CD4-positive, alpha-beta T cell treated with Interleukin-6 at 100 ng/mL for 8 hours (primary cell): ENCODE measurements at places on chromosomes 5 and 9.

- DNase-seq: no peak
These were observed 32.1 kb downstream of the KCTD16 start for GRCh38 chr5:144202726-144203125.

DNA sequence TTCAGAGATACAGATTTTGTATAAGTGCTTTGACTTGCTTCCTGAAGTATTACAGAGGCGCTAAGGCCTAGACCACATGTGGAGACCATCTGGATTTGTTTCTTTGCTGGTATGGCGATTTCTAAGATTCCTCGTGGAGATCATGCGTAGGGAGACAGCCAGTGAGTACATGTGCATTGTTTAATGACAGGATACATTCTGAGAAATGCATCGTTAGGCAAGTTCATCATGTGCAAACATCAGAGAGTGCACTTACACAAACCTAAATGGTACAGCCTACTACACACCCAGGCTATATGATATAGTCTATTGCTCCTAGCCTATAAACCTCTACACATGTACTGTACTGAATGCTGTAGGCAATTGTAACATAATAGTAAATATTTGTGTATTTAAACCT lies 16.5 kb upstream of the CEP120 start:
- no peak for DNase-seq

GRCh38 chr9:32941701-32942100 lies 59.7 kb downstream of the APTX start:
- DNase-seq: no peak

GRCh38 chr5:38925154-38925925 lies 79.5 kb downstream of the OSMR start:
- DNase-seq: no peak

DNA sequence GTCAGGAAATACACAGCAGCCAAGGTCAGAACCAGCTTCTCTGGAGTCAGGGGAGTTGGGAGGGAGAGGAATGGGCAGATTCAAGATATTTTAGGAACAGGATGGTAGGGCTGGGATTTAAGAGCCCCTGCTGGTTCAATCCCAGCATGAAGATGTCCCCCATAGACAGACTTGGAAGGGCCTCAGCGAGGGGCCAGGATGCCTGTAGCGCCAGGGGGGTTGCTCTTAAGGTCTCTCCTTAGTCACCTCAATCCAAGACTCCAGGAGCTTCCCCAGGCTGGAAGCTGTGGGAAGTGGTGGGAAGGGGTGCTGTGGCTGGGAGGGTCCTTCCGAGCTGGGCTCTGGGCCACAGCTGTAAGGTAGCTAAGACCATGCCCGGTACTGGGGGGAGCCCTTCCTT lies 8.1 kb upstream of the TSPAN17 start:
- DNase-seq: no peak

DNA sequence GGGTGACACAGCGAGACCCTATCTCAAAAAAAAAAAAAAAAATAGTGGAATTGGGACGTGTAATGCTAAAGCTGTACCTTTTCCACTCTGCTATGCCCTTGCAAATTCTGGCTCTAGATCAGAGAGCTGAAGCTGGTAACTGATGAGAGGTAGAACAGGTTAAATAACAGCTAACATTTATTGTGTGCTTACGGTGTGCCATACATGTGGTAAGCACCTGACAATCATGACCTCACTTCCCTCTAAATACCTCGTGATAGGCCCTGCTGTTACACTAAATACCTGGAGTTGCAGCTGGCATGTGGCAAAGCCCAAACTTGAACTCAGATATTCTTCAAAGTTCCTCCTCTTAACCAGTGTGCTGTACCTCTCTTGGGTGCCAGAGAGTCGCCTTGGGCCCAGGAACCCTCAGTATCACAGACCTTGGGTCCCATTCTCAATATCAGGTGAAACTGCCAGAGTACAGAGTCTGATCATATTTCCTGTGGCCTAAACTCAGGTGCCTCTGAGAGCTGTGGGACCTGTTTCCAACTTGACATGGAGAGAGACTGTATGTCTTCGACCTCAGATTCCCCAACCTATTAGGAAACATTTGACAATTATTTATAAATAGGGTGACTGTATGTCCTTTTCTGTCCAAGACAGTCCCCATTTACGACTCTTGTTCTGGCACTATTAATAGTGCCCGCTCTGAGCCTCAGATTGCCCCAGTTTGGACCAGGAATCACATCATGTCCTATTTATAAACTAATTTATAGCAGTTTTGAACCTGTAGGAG lies 4.8 kb downstream of the ARL10 start:
- DNase-seq: no peak

GRCh38 chr5:169350016-169350415 lies 49.1 kb upstream of the SLIT3 start:
- no peak for DNase-seq

DNA sequence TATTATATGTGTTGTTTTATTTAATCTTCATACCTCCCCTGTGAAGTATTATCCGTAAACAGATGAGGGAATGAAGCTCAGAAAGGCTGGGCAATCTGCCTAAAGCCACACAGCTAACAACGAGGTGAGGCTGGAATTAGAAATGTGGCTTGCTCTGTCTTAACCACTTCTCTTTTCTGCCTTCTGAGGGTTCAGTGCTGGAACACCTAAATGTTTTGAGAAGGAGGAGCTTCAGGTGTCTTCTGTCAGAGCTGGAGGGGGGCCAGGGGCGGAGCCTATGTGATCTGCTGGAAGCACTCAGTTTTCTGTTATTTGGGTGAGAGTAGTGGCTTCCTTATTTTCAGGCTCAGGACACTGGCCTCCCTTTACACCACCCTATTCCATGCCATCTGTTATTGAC lies 35.0 kb upstream of the ARAP3 start:
- no peak for DNase-seq

DNA sequence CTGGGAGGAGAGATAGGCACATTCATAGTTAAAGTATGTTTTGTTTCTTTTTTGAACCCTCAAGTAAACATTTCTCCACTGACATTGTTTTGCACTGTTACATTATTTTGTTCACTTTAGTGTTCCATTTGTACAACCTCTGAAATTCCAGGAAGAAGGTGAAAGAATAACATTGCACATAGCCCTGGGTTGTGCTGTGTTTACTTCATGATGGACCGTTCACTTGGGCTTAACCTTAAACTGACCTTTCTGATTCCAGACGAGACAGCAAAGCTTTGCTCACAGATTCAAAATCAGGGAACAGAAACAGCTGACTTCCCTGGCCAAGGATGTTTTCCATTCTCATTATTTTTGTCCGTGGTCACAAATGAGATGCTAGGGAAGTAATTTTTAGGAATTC lies 42.8 kb upstream of the GDNF start:
- DNase-seq: no peak

DNA sequence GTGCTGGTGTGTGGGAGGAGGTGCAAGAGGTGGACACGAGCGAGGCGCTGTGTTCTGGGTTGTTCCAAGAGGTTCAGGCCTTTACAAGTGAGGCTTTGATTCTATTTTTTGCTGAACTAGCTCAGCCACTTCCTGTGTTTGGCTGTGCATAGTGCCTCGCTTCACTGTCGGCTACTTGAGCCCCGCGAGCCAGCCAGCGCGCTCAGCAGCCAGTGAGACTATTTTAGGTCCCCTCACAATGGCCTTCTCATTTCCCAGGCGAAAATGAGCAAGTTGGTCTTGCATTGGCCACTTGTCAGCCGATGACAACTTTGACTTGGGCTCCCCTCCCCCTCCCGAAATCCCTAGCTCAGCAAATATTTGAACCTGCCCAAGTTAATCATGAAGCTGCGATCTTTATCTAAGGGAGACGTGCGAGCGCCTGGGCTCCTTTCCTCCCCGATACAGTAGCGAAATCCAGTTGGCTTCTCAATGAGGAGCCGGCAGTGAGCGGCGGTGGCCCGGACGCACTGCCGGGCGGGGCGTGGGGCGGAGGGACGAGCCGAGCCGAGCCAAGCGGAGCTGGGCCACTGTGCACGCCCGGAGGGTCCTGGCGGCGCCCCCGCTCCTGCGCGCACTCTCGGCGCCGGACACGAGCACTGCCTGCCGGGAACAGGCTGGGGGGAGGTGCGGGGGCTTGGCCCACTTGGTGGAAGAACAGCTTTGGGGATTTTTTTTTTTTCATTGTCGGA lies 72.6 kb downstream of the PIK3R1 start:
- DNase-seq: peak; percentile 54

GRCh38 chr9:18526685-18527084 lies 52.7 kb downstream of the ADAMTSL1 start:
- no peak for DNase-seq

GRCh38 chr9:76580820-76581219 lies 121.8 kb downstream of the GCNT1 start:
- no peak for DNase-seq

DNA sequence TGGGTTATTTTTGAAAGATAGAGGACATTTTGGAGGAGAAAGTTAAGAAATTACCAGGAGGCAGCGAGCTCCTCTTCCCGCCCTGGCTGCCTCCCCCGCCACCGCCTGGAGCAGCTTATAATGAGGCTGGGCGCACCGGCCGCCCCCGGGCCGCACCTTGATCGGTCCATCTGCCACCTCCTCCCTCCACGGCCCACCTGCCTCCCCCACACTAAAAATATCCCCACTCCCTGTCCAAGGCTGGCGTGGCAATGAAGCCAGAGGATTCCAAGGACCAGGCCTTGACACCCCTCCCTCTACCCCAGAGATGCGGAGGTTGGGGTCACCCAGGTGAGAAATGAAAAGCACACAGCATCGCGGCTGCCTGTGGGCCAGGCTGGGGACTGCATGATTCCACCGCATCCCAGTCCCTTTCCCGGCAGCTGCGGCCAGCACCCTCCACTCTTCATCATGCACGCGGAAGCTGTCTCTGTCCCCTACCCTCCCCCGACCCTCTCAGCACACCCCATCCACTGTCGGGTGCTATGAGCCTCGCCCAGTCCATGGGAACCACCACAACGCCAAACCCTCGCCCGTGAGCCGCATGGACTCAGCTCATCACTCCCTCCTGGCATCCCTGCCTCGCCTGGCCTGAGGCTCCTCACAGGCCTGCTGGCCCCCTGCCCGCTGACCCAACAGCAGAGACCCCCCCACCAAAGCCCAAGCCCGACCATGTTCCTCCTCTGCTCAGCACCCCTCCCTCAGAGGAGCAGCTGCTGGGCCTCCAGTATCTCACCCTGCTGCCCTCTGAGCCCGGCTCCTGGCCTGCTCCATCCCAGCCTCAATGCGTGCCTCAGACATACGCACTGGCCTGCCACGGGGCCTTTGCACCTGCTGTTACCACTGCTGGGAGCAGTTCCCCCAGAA lies 50.0 kb downstream of the SARDH start:
- DNase-seq: no peak

- no peak for DNase-seq
These were observed 429.9 kb downstream of the NR2F1-AS1 start for GRCh38 chr5:93151121-93151520.

DNA sequence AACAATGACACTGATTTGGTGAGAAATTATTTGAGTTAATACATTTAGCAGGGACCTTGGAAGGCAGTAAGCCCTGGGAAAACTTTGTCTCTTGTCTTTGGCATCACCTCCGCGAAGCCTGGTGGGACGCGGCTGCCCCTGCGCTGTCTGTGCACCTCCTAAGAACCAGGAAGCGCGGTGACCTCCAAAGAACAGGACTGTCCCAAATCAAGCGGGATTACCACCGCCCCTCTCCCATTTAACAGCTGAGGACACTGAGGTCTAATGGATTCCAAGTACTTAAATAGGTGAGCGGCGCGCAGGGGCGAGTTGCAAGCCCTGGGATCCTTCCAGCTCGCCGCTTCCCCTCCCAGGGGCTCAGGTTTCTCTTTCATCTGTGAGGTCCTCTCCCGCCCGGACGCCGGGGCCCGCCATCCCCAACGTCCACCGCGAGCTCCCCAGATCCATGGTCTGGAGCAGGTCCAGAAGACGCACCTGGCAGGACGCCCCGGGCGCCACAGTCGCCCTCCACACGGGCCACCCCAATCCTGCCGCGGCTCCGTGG lies 432 bp downstream of the STARD4 start:
- DNase-seq: no peak

DNA sequence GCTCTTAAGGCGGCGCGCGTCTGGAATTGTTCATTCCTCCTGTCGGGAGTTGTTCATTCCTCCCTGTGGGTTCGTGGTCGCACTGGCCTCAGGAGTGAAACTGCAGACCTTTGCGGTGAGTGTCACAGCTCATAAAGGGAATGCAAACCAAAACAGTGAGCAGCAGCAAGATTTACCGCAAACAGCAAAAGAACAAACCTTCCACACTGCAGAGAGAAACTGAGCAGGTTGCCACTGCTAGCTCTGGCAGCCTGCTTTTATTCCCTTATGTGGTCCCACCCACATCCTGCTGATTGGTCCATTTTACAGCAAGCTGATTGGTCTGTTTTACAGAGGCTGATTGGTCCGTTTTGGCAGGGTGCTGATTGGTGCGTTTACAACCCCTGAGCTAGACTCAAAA lies 1365.3 kb upstream of the WWC1 start:
- DNase-seq: no peak

- DNase-seq: no peak
These were observed 51.3 kb upstream of the GADD45G start for GRCh38 chr9:89553451-89554010.

DNA sequence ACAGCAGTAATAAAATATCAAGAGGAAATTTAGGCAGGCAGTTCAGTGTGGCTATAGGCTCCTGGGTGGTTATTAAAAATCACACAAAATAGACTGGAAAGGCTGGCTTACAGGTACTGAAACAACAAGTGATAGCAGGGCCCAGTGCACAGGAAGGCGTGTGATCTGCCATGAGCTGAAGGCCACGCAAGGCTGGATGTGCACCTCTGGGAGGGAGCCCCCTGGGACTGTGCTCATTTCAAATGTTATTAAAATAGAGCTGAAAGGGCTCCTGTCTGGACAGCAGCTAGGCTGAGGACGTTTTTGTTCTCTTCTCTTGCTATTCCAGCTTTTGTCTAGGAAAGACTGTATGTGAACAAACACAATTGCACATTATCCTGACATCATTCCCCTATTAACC lies 324.3 kb upstream of the RFX3 start:
- DNase-seq: no peak

DNA sequence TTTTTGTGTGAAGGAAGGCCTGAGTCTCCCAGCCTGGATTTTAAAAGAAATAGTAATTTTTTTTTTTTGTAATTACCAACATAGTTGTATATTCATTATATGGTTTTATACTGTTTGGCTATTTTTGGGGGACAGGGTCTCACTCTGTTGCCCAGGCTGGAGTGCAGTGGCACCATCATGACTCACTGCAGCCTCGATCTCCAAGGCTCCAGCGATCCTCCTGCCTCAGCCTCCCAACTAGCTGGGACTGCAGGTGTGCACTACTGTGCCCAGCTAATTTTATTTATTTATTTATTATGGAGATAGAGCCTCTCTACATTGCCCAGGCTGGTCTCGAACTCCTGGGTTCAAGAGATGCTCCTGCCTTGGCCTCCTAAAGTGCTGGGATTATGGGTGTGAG lies 5.1 kb downstream of the LRRC8A start:
- DNase-seq: no peak
